ENCODE measurements at places on chromosomes 11 and 22.
A peak's percentile ranks its signal among the peaks of the same experiment; 100 is the strongest.

DNA sequence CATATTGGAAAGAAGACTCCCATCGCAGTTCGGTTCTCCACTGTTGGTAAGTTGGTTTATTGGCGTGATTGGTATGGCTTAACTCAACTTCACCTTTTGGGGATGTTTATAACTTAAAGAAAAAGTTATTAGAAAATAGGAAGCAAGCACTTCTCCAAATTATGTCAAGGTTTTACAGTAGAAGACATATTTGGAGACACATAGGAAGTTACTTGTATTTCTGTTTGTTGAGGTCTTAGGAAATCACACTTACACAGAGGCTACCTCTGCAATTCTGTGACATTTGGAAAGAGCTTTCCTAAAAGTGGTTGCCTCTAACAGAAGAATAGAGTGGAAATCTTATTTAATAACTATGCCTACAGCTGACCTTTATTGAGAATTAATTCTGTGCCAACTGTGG, 12.3 kb downstream of the CAT start:
- H3K36me3 ChIP-seq = peaks cover 11% of the 10 kb centered on the region
- H3K27ac ChIP-seq = no peak overlapping the region
- no peak for DNase-seq
- no peaks in the 10 kb centered on the region for H3K27me3 ChIP-seq
- H3K4me3 ChIP-seq = no peak overlapping the region
- peaks cover 43% of the 10 kb centered on the region for H3K4me1 ChIP-seq

DNA sequence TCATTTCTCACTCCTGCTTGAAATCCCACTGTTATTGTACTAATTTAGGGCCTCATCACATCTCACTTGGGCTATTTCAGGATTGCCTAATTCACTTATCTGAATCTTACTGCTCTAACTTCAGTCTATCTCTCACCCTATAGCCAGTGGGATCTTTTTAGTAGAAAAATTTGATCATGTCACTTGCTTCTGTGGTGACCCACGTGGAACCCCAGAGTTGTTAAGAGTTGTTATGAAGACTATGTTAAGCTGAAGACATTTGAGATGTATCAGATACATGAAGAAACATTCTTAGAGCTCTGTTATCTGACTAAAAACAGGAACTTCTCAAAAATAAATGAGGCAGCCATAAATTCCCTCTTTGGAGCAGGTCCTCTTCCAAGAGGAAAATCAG, 1375.6 kb upstream of the TENM4 start:
- no peaks in the 10 kb centered on the region for H3K27me3 ChIP-seq
- DNase-seq = no peak
- no peaks in the 10 kb centered on the region for H3K4me1 ChIP-seq
- H3K27ac ChIP-seq = no peak overlapping the region
- H3K36me3 ChIP-seq = no peaks in the 10 kb centered on the region

- H3K4me3 ChIP-seq = no peak overlapping the region
- DNase-seq = no peak
- H3K27ac ChIP-seq = no peak overlapping the region
- no peaks in the 10 kb centered on the region for H3K27me3 ChIP-seq
- H3K4me1 ChIP-seq = peaks cover 9% of the 10 kb centered on the region
- H3K36me3 ChIP-seq = peaks cover 100% of the 10 kb centered on the region
Observed at GRCh38 chr11:47282462-47282861, 12.5 kb downstream of the MADD start.

- H3K27ac ChIP-seq = no peak overlapping the region
- no peaks in the 10 kb centered on the region for H3K36me3 ChIP-seq
- no peak overlapping the region for H3K4me3 ChIP-seq
- H3K27me3 ChIP-seq = peaks cover 13% of the 10 kb centered on the region
Observed at GRCh38 chr22:27137871-27138337, 480.5 kb downstream of the MIAT start.

DNA sequence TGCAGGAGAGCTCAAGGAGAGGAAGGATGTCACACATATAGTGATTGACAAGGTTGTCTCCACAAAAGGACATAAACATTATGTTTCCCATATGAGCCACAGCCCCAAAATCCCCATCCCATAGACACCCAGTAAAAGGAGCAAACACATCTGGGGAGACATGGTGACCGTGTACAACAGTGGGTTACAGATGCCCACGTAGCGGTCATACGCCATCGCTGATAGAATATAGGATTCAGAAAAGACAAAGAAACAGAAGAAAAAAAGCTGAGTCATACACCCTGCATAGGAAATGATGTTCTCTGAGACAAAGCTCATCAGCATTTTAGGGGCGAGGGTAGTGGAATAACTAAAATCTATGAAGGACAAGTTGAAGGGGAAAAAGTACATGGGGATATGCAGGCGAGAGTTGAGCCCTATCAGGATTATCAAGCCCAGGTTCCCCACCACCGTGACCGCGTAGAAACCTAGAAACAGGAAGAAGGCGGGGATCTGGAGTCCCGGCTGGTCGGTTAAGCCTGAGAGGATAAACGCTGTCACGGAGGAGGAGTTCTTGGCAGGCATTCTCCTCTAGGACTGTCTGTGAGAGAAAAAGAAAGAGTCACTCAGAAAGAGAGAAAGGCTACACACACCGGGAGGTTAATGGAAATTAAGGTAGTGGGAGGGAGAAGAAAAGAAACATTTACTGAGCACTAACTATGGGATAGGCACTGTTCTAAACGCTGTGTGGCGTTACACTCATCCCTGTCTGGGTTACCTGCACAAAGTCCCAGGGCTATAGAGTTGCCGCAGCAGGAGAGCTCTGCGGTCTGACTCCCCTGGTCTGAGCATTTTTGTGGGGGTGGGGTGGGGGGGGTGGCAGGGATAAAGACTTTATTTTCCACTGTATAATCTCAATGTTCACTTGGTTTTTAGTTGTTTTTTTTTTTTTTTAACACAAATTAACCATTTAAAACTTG, 36.1 kb upstream of the OR8B8 start:
- H3K36me3 ChIP-seq = no peaks in the 10 kb centered on the region
- H3K27me3 ChIP-seq = no peaks in the 10 kb centered on the region
- peak overlapping the region; percentile 20 for H3K4me3 ChIP-seq
- no peaks in the 10 kb centered on the region for H3K4me1 ChIP-seq

DNA sequence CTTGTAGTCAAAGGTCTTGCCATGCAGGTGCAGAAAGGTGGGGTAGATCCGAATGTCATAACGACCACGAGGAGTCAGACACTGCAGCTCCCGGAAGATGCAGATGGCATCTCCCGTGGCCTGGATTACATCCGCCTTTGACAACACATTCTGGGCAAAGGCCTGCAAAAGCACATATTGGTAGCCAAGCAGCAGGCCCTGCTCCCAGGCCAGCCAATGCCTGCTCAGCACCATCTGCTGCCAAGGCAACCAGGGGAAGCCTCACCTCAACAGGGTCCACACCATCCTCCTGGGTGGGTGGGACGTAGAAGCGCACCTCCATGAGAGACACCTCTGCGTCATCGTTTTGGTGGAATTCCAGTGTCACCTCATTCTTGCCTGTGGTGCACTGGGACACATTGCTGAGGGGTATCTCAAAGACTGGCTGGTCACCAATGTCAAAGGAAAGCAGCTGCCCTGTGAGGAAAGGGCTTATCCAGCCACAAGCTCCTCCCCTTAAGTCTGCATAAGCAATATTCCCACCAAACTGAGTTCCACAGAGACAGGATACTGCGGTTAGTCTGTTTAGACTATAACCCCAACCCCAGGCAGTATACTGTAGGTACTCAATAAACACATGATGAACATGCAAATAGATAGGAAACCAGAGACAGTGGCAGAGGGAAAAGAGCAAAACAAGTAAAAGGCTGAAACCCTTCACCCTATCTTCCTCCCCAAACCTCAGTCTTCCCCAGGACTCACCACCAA, 2.8 kb downstream of the SSRP1 start:
- H3K4me3 ChIP-seq = no peak overlapping the region
- peaks cover 18% of the 10 kb centered on the region for H3K4me1 ChIP-seq
- DNase-seq = peak; percentile 42
- no peak overlapping the region for H3K27ac ChIP-seq
- H3K27me3 ChIP-seq = no peaks in the 10 kb centered on the region
- peaks cover 70% of the 10 kb centered on the region for H3K36me3 ChIP-seq

DNA sequence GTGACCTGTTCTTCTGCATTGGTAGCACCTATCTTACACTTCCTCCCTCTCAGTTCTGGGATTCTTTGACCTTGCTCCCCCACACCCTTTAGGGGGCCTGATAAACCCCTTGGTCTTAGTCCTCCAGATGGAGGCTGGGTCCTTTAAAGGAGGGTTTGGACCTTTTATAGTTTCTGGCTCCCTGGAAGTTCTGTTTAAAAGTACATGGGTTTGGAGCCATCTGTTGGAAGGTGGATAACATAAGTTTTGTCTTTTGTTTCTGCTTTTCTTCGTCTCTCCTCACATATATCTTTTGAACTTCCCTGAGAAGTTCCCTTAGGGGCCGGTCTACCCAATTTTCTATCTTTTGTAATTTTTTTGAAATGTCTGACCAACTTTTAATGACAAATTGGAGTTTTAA, 17.9 kb upstream of the HYLS1 start:
- H3K36me3 ChIP-seq = no peaks in the 10 kb centered on the region
- no peak for DNase-seq
- H3K27ac ChIP-seq = no peak overlapping the region
- no peak overlapping the region for H3K4me3 ChIP-seq
- no peaks in the 10 kb centered on the region for H3K27me3 ChIP-seq
